ENCODE measurements at places on chromosomes 2 and 18. TPM values are rescaled to one million over a fixed set of nuclear protein-coding genes. Genes with fewer than 3 reads are reported as not detected.
A peak's percentile ranks its signal among the peaks of the same experiment; 100 is the strongest.

The PLEK gene
- 16.2 TPM for total RNA-seq

The ASXL3 gene
- 7.3 TPM for total RNA-seq

DNA sequence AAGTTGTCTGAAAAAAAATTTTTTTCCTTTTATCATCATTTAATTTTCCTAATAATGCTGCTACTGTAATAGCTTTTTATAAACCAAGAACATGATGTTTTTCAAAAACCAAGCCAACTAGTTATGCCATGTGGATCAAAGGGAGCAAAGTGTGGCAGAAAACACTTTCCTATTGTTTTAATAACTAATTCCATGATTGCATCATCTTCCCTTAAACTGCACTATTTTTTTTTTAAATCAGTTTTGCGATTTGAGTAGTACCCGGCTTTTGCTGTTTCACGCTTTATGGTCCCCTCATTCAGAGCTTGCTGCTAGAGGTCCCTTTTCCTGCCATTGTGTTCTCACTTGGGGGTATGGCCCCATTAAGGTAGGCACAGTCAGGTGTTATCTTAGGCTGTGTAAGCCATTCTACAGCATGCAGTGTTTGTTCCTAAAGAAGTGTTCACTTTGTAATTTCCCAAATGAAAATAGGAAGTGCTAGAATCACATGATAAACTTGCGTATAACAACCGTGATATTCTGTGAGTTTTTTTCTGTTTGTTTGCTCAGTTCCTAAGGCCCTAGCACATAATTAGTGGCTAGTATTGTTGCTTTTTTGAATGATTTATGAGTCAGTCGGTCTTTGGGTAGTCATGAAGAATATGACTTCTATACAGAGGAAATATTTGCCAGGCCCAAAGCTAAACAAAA is 225.8 kb downstream of the PTGR3 start:
- DNase-seq, result no peak
- no peaks in the 10 kb centered on the region for H3K27me3 ChIP-seq
- H3K27ac ChIP-seq, result no peak overlapping the region
- no peaks in the 10 kb centered on the region for H3K4me1 ChIP-seq
- no peak overlapping the region for H3K4me3 ChIP-seq

DNA sequence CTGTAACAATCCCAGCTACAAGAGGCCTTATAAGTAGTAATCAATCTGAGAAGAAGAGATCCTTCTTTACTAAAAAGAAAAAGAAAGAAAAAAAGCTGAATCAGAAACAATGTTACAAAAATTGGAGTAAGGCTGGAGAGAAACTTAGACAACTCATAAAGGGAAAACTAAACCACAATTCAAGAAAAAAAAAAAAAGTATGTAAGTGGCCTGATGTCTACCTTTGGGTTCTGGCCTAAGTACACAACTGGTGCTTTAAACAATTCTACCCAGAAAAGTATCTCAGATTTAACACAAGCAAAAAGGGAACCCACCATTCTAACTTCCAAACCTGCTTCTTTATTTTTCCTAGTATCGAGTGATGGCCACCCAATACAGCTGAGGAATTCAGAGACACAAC is 45.3 kb downstream of the ZNF521 start:
- no peak overlapping the region for H3K4me3 ChIP-seq
- no peaks in the 10 kb centered on the region for H3K36me3 ChIP-seq
- DNase-seq, result no peak
- no peaks in the 10 kb centered on the region for H3K4me1 ChIP-seq
- no peaks in the 10 kb centered on the region for H3K27me3 ChIP-seq

The CYP27C1 gene
- not detected for total RNA-seq

The MCM6 gene
- total RNA-seq, result 16.9 TPM

DNA sequence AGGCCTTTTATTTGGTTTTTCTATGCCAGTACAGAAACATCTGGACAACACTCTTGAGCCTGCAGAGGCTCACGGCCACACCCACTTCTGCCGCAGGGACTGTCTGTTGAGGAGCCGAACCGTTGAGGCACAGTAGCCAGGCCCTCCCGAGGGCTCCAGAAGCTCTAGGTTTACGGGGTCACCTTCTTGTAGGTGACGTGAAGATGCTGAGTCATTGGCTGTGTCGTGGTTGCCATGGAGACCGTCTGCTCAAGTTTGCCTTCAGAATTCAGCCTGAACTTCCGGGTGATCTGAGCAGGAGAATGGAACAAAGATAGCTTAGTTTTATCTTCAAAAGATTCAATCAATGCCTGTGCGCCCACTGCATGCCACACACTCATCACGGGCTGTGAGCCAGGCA is 25.9 kb downstream of the BOK start:
- H3K4me3 ChIP-seq, result no peak overlapping the region
- H3K36me3 ChIP-seq, result peaks cover 35% of the 10 kb centered on the region
- DNase-seq, result no peak
- no peak overlapping the region for H3K27ac ChIP-seq
- H3K27me3 ChIP-seq, result no peaks in the 10 kb centered on the region
- H3K4me1 ChIP-seq, result no peaks in the 10 kb centered on the region

GRCh38 chr2:47357483-47357882 is 45.5 kb upstream of the MSH2 start:
- no peak overlapping the region for H3K4me3 ChIP-seq
- no peaks in the 10 kb centered on the region for H3K27me3 ChIP-seq
- peak; percentile 38 for DNase-seq
- H3K4me1 ChIP-seq, result peaks cover 5% of the 10 kb centered on the region
- H3K27ac ChIP-seq, result peak overlapping the region; percentile 49

DNA sequence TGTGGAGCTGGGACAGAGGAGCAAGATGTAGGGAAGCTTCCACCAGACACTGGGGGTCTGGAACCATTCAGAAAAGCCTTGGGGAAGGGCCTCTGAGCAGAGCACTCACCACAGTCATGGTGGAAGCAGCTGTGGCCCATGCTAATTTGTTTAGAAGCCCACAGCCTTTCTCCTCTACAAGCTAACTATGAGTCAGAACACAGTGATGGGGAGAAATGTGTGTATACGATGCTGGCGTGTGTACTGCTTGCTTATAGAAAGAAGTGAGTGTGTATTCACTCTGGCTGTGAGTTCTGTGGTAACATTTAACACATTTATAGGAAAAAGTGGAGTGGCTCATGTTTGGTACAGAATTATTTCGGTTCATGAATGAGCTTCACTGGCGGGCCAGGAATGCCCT is 157.0 kb upstream of the ACAA2 start:
- H3K4me1 ChIP-seq, result no peaks in the 10 kb centered on the region
- no peaks in the 10 kb centered on the region for H3K27me3 ChIP-seq
- no peak overlapping the region for H3K4me3 ChIP-seq
- DNase-seq, result no peak
- H3K27ac ChIP-seq, result no peak overlapping the region
- no peaks in the 10 kb centered on the region for H3K36me3 ChIP-seq

DNA sequence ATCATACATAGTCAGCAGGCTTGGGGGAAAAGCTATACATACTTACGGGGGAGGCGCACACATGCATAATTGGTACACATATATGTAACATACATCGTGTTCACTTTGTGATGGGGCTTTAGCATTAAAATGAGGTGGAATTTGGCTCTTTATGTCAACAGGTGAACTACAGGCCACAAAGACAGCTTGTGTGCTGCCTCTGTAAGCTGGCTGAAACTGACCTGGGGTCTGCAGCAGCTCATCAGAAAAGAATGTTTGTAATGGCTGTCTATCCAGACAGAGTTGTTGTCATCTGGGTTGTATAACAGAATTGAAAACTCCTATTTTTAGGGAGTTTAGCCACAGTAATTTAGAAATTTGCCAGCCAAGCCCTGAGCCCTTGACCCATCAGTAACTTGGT is 4.7 kb upstream of the KCNG3 start:
- peaks cover 2% of the 10 kb centered on the region for H3K27me3 ChIP-seq
- H3K36me3 ChIP-seq, result no peaks in the 10 kb centered on the region
- H3K4me1 ChIP-seq, result peaks cover 10% of the 10 kb centered on the region
- DNase-seq, result no peak
- no peak overlapping the region for H3K4me3 ChIP-seq
- H3K27ac ChIP-seq, result no peak overlapping the region

DNA sequence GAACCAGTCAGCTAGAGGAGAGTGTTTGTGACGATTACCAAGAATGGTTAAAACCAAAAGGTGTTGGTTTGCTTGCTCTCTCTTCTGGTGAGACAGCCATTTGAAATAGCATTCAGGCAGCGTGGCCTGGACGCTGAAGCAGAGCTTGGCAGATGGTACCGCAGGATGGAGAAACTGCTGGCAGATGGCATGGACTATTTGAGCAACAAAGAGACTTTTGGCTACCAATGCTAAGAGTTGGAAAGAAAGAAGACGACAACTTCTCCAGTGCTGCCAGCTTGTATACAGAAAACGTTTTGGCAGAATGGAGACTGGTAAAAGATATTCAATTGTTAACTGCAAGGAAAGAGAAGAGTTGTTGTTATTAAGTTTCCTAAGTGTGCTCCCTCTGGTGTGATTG is 315.0 kb downstream of the PARD3B start:
- H3K27ac ChIP-seq, result no peak overlapping the region
- no peak for DNase-seq
- no peaks in the 10 kb centered on the region for H3K36me3 ChIP-seq
- no peaks in the 10 kb centered on the region for H3K4me1 ChIP-seq

The RTP5 gene
- total RNA-seq, result not detected

The NPHP1 gene
- 7.1 TPM for total RNA-seq

DNA sequence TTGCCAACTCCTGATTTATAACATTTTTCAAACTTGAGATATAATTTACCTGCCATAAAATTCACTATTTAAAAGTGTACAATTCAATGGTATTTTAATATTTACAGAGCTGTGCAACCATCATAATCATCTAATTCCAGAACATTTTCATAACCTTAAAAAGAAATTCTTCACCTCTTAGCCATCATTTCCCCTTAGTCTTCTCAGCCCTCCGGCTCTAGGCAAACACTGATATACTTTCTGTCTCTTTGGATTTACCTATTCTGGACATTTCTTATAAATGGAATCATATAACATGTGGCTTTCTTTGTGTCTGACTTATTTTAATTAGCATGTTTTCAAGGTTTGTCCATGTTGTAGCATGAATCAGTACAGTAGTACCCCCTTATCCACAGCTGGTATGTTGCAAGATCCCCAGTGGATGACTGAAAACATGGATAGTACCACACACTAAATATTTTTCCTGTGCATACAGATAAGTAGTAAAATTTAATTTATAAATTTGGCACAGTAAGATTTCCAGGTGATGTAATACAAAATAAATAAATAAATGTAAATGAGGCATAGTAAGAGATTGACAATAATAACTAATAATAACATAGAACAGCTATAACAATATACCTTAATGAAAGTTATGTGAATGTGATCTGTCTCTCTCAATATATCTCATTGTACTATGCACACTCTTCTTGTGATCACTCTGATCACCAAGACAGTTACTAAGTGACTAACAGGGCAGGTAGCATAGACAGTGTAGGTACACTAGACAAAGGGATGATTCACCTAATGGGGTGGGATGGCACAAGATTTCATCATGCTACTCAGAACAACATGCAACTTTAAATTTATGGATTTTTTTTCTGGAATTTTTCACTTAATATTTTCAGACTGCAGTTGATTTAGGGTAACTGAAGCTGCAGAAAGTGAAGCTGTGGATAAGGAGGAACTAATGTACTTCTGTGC is 73.1 kb downstream of the RAB3GAP1 start:
- no peak overlapping the region for H3K27ac ChIP-seq
- H3K4me1 ChIP-seq, result no peaks in the 10 kb centered on the region
- no peak for DNase-seq
- H3K27me3 ChIP-seq, result no peaks in the 10 kb centered on the region
- no peak overlapping the region for H3K4me3 ChIP-seq
- peaks cover 20% of the 10 kb centered on the region for H3K36me3 ChIP-seq

The ST8SIA5 gene
- total RNA-seq, result 0.14 TPM

The PARD3B gene
- total RNA-seq, result 34.5 TPM

GRCh38 chr2:128026448-128027277 is 1.2 kb downstream of the SAP130 start:
- no peaks in the 10 kb centered on the region for H3K36me3 ChIP-seq
- no peaks in the 10 kb centered on the region for H3K27me3 ChIP-seq
- peak overlapping the region; percentile 100 for H3K4me3 ChIP-seq
- H3K27ac ChIP-seq, result peak overlapping the region; percentile 69

GRCh38 chr2:230879891-230880290 is 15.1 kb downstream of the ITM2C start:
- H3K27me3 ChIP-seq, result no peaks in the 10 kb centered on the region
- no peak for DNase-seq
- no peak overlapping the region for H3K27ac ChIP-seq
- peaks cover 8% of the 10 kb centered on the region for H3K36me3 ChIP-seq

DNA sequence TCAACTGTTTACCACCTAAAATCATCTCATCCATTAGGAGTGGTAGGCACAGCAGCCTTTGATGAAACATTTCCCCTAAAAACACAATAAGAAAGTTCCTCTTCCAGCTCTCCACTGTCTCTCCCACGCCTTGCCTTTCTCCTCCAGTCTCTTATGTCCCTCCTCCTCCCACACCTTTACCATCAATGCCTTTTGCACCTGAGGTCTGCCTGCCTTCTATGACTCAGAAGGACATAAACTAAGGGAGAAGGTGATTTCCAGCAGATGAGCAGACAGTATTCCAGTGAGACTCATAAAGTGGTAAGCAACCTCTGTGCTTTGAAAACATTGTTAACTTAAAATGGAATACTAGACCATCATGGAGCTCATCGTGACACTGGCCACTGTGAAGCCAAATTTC is 34.2 kb upstream of the NDUFV2 start:
- no peaks in the 10 kb centered on the region for H3K36me3 ChIP-seq
- H3K4me3 ChIP-seq, result no peak overlapping the region
- H3K27ac ChIP-seq, result no peak overlapping the region
- H3K27me3 ChIP-seq, result no peaks in the 10 kb centered on the region
- no peak for DNase-seq

The CXCR1 gene
- 0.41 TPM for total RNA-seq

GRCh38 chr18:48783616-48784520 is 166.9 kb downstream of the SMAD7 start:
- H3K36me3 ChIP-seq, result no peaks in the 10 kb centered on the region
- no peaks in the 10 kb centered on the region for H3K27me3 ChIP-seq
- no peak for DNase-seq
- H3K27ac ChIP-seq, result peak overlapping the region; percentile 95

- H3K4me3 ChIP-seq, result no peak overlapping the region
- H3K36me3 ChIP-seq, result no peaks in the 10 kb centered on the region
- H3K27me3 ChIP-seq, result no peaks in the 10 kb centered on the region
- no peaks in the 10 kb centered on the region for H3K4me1 ChIP-seq
These were observed 29.2 kb upstream of the LDAH start for GRCh38 chr2:20852139-20852538.

The RALBP1 gene
- 54.2 TPM for total RNA-seq

- no peak for DNase-seq
- H3K4me3 ChIP-seq, result peak overlapping the region; percentile 50
- no peaks in the 10 kb centered on the region for H3K27me3 ChIP-seq
- peaks cover 71% of the 10 kb centered on the region for H3K4me1 ChIP-seq
- H3K27ac ChIP-seq, result peak overlapping the region; percentile 96
These were observed 87.3 kb upstream of the PPP1CB start for GRCh38 chr2:28664120-28664842.

- H3K4me1 ChIP-seq, result no peaks in the 10 kb centered on the region
- H3K4me3 ChIP-seq, result no peak overlapping the region
- H3K36me3 ChIP-seq, result no peaks in the 10 kb centered on the region
- no peaks in the 10 kb centered on the region for H3K27me3 ChIP-seq
- no peak for DNase-seq
These were observed 21.7 kb downstream of the C18orf63 start for GRCh38 chr18:74337155-74337911.

All from thoracic aorta (tissue), 2 donors.